Dermis microvascular lymphatic vessel endothelial cell (primary cell): ENCODE measurements at places on chromosomes 11 and 22. TPM values are rescaled to one million over a fixed set of nuclear protein-coding genes. Genes with fewer than 3 reads are reported as not detected.
A peak's percentile ranks its signal among the peaks of the same experiment; 100 is the strongest.

Gene CDHR5
- total RNA-seq: not detected in 2 replicates

GRCh38 chr22:31604746-31605705, 57.0 kb downstream of the PISD start:
- no peak for DNase-seq

DNA sequence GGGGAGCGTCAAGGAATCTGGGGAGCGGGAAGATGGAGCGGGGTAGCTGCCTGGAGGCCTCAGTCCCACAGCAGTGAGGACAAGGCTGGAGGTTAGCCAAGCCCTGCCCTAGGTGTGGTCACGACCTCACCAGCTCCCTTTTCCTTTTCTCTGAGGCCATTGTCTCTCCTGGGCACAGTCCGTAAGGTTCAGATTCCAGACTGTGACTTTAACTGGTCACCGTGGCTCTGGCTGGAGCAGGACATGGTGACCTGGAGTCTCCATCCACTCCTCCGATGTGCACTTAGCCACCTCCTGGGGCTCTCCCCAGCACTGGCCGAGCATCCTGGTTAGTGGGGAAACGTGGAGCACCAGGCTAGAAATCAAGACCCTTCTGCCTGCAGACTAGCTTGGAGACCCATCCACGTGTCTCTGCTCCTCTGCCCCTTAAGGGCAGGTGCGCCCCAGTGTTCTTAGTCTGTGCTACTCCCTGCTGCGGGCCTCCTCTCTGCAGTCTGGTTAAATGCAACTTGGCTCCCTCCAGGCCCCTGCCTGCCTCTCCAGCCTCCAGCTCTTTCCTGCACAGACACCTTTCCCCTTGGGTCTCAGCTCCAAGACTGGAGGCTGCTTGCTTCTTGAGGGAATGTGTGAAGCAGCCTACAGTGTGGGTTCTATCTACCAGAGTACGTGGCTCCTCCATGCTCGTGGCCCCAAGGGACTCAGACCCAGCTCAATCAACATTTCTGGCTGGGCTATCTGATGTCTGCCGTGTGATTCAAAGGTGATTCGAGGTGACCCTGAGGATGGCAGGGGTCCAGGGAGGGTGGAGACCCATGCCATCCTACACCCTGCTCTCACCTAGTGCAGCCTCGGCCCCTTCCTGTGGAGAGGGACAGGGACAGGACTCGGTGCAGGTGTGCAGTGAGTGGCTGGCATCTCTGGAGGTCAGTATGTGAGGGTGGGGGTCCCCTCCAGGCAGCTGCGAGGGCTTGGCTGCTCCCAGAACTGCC, 5.2 kb downstream of the SLC25A1 start:
- no peak for DNase-seq

DNA sequence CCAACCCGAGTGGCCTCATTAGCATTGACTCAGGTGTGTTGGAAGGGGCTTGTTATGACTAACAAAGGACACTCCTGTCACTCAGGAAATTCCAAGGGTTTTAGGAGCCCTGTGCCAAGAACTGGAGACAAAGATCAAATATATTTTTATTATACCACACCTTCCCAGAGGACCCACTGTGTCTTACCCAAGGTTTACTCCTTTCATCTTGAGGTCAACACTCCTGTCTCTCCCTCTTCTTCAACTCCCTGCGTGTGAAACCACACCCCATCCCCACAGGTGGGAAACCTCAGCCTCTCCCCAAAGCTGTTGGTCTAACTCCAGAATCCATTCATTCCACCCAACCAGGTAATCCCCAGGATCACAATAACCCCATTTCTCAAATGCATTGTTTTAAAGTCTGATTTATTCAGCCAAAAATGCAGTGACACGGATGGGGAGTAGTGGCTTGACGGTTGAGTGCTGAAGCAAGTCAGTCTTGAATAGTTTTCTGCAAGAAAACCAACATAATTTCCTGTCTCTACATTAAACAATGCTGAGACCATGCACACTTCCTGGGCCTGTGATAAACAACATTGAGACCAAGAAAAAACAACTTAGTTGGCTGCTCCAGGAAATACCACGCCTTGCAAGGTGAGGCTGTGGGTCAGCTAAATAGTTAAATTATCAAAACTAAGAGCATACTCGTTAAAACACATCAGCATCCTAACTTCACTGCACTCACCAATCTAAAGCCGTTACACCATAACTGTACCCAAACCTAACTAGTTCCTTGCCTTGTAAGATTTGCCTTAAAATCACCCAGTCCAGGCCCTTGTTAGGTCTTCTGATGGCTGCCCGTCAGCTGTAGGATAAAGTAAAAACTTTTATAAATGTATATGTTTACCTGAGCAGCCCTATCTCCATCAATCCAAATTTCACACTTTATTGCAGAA, 38.5 kb upstream of the SPON1 start:
- DNase-seq: peak; percentile 33
